ENCODE measurements at places on chromosomes 16 and 17.
A peak's percentile ranks its signal among the peaks of the same experiment; 100 is the strongest.

DNA sequence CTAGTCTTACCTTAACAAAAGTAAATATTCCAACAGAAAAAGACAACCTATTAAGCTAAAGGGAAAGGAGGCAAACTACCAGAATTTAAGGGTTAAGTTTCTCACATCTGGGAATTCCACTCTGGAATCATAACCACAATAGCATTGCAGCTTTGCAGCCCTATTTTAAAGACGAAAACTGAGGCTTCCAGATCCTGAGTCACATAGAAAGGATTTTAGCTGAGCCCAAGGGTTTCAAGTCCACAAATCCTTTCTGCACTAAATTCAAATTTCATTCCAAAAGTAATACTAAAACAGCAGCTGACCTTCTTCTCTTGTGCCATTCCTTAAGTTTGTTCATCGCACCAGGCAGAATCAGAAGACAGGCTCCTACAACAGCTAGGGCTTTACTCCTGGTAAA, 17.8 kb downstream of the XYLT1 start:
- DNase-seq = no peak

GRCh38 chr16:8567355-8568230, 22.7 kb downstream of the TMEM114 start:
- DNase-seq = peak; percentile 41

DNA sequence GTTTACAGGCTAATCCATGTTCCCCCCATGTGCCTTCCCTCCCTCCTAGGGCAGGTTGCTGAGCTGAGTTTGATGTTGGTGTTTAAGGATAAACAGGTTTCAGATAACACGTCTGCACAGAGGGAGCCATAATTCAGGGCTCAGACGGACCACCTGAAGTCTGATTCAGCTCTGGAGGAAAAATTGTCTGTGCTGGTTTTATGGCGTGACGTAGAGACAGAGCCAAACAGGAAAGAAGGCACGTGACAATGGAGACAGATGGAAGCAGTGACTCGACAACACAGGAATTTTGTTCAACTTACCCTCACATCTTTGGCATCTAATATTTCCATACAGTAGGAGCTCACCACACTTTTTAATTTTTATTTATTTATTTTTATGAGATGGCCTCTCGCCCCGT, 10.7 kb upstream of the USP10 start:
- DNase-seq = no peak

- no peak for DNase-seq
These were observed 76.0 kb downstream of the MYH11 start for GRCh38 chr16:15780805-15781204.

DNA sequence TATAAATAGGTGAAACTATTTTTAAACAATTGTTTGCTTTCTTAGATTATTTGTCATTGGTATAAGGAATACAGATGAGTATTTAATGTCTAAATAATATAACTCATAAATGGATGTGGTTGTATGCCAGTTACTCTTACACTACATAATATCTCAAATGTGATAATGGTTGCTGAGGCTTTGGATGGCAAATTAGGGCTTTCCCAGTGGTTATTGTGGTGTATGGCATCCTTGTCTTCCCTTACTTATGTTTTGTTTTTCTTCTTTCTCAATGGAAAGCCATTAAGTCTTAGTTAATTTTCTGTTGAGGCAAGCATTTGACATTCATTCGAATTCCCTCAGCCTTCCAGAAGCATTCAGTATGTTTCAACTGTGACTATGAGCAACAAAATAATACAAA, 10.5 kb downstream of the OMG start:
- no peak for DNase-seq

DNA sequence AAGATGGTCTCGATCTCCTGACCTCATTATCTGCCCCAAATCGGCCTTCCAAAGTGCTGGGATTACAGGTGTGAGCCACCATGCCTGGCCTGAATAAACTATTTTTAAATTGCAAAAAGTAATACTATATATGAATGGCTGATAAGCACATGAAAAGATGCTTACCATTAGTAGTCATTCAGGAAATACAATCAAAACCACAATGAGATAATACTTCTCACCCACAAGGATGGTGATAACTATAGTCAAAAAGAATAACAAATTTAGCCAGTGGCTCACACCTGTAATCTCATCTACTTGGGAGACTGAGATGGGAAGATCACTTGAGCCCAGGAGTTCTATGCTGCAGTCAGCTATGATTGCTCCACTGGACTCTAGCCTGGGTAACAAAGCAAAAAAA, 2.4 kb upstream of the TACO1 start:
- no peak for DNase-seq

DNA sequence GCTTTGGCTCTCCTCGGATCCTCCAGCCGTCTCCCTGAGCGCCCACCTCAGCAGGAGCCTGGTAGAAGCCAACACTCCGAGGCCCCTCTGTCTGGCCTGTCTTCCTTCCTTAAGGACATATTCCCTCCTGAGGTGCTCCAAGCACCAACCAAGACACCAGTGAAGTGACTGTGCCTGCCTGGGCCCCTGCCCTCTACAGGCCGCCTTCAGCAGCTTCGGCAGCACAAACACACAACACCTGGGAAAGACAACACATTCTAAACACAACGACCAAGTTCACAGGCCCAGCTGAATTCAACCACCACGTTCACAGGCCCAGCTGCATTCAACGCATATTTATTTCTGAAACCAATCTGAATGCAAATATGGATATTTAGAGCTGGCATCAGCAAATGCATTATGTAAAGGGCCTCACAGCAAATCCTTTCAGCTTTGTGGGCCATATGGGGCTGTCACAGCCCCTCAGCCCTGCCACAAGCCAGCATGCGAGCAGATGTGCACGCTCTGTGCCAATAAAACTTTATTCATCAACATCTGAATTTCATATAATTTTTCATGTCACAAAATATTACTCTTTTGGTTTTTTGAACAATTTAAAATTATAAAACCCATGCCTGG, 12.2 kb downstream of the GALNS start:
- no peak for DNase-seq

DNA sequence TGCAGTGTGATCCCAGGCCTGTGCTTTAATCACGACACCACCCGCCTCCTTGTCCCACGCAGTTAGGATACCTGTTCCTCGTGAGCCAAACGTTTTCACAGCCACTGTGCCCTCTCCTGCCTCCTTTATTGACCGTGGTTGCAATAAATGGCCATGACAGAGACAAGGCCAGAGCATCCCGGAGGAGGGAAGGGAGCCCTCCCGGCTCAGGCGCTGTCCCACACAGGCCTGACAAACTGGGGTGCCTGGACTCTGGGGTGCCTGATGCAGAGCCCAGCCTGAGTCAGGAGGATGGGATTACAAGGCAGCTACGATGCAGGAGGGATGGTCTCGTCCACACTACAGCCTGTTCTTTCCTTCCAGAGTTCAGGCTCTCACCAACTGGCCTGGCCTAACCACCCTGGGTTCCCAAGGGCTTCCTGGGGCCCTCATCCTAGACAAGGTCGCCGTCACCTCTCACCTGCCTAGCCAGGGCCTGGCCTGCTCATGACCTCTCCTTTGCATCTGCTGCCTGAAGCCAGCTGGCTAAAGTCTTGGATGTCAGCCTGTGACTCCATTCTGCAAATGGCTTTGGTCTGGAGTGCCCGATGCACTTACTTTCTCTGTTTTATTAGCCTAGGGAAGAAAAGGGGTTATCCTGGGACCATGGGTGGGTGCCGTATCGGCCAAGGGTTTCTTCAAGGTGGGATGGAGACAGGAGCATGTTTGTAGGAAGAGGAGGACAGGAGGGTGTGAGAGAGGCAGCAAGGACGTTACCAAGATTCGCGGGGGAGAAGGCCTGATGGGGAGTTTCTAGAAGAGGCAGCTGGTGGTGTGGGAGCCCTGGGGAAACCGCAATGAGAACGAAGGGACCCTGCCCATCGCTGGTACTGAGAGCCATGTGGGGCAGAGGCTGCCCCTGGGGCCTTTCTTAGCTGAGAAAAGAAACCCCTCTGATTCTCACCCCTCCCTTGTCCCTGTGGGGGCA, 234.3 kb upstream of the TNRC6C start:
- DNase-seq = no peak

- no peak for DNase-seq
These were observed 443.2 kb downstream of the TOX3 start for GRCh38 chr16:52103791-52104190.

DNA sequence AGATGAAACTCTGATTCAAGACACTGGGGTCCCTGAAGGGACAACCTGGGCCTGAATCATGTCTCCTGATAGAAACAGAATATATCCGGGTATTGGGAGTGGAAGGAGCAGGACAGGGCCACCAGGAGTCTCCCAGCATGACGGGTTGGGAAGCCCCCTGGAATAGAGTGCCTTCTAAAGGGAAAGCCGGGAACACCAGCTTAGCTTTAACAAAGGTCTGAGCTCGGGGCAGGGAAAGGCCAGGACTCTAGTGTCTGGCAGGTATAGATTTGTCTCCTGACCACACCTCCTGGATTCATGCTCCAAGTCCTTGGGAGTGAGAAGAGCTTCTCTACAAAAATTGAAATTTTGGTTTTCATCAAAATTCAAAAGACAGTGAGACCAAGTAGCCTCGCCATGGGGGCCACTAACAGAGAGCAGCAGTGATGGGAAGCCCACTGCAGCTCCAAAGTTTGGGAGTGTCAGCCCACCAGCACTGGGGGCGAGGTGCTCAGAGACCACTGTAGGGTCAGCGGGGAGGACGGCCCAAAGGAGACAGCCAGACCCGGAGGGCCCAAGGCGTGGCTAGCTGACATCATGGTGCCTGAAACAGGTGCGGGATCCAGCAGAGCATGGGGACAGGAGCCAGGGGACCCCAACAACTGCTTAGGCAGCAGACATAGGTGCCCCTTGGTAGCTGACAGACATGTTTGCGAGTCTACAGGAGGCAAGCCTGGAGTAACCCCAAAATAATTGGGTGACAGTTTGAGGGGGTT, 81.0 kb downstream of the C16orf78 start:
- DNase-seq = no peak

- no peak for DNase-seq
These were observed 12.9 kb downstream of the NUBP1 start for GRCh38 chr16:10756574-10756973.

DNA sequence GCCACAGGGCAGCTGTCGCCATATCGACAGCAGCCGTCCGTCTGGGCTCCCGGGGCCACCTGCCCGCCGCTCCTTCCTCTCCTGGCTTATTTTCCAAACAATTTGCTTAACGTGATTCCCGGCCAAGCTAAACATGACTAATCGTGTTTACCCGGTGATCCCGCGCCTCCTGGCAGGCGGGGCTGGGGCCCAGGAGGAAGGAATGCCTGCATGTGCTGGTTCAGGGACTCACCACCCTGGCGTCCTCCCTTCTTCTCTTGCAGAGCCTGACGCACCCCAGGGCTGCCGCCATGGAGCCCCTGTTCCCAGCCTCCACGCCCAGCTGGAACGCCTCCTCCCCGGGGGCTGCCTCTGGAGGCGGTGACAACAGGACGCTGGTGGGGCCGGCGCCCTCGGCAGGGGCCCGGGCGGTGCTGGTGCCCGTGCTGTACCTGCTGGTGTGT, 6.1 kb downstream of the SSTR5 start:
- no peak for DNase-seq

DNA sequence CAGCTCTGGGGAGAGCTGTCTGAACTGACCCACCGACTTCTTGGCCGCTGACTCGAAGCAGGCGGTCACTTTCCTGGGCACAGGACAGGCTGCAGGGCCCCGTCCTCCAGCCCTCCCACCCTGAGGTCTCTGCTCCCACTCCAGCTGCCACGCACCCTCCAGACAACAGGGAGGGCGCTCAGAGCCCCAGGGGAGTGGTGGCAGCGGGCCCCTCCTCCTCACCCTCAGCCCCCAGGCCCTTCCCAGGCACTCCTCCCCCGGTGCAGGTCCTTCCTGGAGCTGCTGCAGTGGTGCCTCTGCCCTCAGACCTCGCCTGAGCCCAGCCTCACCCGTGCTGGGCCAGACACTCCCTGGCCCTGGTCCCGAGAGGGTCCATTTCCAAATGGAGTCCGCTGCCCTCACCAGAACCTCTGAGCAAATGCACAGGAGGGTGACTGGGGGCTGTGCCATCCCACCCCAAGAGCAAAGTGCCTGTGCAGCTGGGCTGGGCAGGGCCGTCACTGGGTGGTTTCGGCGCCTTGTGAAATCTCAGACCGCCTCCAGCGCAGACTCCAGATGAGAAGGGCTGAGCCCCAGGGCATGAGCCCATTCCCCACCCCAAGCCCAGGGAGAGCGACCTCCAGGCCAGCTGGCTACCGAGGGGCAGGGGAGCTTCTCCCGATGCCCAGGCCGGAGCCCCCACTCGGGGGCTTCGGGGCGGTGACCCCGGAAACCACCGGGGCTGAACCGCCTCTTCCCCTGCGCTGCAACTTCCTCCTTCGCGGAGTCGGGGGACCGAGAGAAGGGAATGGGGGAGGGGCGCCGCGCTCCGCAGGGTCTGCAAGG, 717 bp downstream of the CYBA start:
- DNase-seq = no peak

- no peak for DNase-seq
These were observed 183.5 kb downstream of the NTN1 start for GRCh38 chr17:9204637-9205329.

GRCh38 chr17:40553694-40554534, 11.4 kb downstream of the CCR7 start:
- no peak for DNase-seq

- DNase-seq = no peak
These were observed 1.3 kb downstream of the C17orf58 start for GRCh38 chr17:67994817-67995569.

DNA sequence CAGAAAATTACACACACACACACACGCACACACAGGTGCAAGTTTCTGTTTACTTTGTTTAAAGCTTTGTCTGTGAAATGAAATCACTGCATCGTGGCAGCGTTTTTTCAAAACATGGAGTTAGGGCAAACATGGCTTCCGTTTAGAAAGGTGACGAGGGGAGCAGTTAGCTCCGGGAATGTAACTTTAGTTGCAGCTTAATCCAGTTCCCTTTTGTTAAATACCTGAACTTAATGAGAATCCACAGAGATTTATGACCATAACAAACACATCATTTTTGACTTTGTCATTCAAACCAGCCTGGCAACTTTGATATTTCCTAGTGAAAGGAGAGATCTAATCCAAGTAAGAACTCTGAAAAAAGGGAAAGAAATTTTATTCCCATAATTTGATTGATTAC, 12.1 kb downstream of the HS3ST3A1 start:
- no peak for DNase-seq

- DNase-seq = no peak
These were observed 13.4 kb downstream of the OR2C1 start for GRCh38 chr16:3369073-3369472.

GRCh38 chr16:57089406-57089805, 3.0 kb upstream of the CPNE2 start:
- no peak for DNase-seq

DNA sequence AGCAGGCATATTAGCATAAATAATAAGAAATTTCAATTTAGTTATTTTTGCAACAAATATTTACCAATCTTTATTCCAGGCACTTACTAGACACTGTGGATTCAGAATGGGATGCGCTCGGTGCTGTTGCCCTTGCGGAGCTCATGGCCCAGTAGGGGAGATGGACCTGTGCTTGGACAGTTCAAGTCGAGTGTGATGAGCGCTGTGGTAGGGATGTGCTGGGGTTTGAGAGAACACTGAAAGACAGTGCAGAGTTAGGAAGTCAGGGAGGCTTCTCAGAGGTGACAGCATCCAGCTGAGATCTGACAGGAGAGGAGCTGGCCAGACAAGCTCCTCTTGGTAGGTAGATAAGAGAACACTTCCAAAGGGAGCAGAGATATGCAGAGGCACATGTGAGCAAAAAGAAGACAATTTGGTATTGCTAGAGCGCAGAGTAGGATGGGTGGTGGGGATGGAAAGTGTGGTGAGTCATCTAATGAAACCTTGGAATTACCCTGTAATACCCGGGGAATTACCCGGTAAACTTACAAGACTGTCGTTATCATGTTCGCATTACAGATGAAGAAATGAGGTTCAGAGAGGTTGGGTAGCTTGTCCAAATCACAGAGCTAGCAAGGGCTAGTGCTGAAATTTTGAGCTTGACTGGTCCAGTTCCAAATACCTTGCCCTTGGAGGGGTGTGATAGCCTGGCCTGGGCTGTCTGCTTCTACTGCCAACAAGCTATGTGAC, 298.1 kb upstream of the N4BP1 start:
- DNase-seq = no peak
